ENCODE measurements at places on chromosomes 4 and X.

DNA sequence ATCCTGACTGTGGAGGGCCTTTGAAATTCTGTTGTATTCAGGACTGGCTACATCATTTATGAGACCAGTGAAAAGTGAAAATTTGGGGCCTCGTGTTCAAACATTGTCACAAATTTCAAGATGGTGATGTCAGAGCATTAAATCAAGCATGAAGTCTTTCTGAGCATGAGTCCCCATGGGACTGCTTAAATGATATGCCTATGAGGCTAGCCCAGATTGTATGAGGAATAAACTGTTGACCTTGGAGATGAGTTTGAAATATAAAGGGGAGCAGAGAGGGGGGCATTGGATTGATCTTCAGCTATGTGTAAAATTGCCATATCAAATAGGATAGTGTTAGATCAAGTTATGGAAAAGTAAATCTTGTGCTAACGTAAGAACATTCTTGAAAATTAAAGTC is 230.0 kb downstream of the SPANXN3 start:
- DNase-seq = no peak

- DNase-seq = no peak
Observed at GRCh38 chr4:187469627-187470026, 525.9 kb upstream of the ZFP42 start.

- no peak for DNase-seq
Observed at GRCh38 chr4:31204874-31205273, 484.7 kb downstream of the PCDH7 start.

DNA sequence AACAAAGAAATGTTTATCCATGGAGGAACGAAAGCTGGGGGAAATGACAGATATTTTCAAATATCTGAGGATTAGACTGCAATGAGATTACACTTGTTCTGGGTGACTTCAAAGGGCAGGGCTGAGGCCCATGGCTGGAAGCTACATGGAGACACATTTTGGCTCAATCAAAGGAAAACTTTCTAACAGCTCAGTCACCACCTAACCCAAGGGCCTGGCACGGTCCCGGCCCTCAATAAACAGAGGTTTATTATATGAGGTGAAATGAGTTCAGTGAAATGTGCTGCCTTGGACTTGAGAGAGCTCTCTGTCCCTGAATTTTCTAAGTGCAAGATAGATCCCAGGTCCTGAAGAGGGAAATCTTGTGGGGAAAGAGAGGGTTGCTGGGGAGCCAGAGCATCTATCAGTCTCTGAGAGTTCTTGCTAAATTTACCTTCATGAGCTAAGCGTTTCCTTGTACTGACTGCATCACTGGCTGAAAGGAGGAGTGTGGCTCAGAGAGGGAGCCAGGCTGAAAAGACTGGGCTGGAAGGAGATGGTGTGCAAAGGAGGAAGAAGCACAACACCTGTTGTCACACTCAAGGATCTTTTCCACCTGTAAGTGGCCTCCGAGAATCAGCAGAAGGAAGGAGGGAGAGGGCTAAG is 2.0 kb upstream of the RIPPLY1 start:
- no peak for DNase-seq

GRCh38 chr4:135434936-135435335 is 1233.3 kb upstream of the PABPC4L start:
- peak; percentile 8 for DNase-seq

DNA sequence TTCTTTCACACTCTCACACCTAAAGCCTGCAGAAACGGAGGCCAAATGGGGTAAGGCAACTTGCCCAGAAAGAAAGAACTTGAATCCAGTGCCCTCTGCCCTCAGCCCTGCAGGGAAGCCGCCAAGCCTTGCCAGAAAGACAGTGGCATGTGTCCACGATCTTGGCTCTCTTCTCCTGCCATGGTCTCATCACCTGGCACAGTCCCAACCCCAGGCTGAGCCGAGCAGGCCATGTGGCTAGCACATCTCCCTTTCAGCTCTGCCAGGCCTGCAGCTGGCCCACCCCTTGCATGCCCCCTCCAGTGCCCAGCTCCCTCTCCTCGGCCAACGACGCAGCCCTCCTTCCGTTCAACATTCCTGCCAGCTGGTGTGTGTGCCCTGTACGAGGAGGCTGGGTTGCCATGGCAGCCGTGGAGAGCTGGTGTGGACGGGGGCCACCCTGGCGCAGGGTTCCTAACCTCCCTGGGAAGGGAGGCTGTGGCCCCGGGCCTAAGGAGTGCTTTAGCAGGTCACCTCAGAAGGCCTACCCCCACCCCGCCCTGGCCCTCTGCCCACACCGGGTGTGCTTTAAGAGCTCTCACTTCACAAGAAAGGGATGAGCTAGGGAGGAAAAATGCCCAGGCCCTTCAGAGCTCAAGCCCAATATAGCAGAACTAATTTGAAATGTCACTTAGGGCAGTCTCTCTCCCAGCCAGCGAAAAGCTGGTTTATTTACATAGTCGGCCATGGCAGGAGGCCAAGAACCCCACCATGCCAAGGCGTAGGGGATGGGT is 73.0 kb upstream of the PJA1 start:
- DNase-seq = no peak

DNA sequence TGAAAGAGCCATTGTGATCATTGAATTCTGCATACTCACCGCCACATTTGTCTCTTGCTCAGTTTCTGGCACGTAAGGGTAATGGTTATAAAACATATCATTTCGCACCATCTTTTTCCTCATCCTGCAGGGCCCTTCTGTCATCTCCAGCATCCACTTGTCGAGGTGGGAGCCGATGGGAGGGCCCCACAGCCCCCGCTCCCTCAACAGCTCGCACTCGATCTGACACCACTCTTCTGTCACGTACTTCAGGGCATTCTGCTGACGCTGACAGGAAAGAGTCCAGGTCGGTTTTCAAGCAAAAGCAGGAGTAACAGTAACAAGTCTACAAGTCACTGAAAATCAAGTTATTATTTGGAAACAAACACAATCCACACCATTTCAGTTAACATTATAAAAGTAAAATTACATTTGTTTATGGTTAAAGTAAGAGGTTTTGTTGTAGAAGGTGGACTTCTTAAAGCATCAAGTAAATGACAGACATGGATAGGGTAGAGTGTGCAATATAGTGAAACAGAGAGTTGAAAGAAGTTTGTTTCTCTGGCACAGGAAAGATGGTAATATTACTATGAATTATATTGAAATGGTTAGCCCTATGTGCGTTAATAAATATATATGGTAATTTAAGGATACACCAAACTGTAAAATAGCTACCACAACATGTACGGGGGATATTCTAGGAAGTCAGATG is 150.6 kb downstream of the CDS1 start:
- no peak for DNase-seq

GRCh38 chr4:180560896-180561295 is 1682.3 kb upstream of the TENM3 start:
- peak; percentile 27 for DNase-seq

- DNase-seq = no peak
Observed at GRCh38 chrX:9927698-9928482, 39.3 kb upstream of the CLDN34 start.

DNA sequence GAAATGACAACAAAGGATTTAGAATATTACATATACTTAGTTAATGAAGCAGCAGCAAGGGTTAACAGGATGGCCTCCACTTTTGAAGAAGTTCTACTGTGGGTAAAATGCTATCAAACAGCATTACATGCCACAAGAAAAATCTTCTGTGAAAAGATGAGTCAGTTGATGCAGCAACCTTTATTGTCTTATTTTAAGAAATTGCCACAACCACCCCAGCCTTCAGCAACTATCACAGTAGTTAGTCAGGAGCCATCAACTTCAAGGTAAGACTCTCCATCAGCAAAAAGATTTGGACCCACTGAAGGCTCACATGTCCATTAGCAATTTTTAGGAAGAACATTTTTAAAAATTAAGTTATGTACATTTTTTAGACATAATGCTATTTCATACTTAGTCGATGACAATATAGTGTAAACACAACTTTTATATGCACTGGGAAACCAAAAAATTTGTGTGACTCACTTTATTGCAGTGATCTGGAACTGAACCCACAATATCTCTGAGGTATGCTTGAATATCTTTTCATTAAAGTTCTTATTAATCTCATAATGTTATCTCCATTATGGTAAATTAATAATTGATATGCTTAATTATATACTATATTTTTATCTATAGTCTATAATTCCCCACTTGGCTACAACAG is 81.2 kb downstream of the SPCS3 start:
- peak; percentile 87 for DNase-seq

- no peak for DNase-seq
Observed at GRCh38 chr4:80207172-80207583, 9.9 kb downstream of the PRDM8 start.

DNA sequence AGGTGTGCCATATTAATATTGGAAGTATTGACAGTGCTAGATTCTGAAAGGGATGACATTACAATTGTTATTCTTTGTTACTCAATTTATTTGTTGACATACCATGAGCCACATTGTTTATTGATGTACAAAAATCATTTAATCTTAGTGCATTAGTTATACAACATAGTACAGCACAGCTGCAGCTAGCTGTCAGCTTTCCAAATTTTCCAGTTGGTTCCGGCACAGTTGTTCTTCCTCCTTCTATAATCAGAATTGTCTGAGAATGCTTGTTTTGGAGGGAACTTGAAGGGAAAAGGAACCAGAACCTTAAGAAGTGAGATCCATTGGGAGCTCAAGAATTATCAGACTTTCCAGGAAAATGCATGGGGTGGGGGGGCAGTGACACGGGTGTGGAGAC is 281.4 kb downstream of the ZIC3 start:
- no peak for DNase-seq

DNA sequence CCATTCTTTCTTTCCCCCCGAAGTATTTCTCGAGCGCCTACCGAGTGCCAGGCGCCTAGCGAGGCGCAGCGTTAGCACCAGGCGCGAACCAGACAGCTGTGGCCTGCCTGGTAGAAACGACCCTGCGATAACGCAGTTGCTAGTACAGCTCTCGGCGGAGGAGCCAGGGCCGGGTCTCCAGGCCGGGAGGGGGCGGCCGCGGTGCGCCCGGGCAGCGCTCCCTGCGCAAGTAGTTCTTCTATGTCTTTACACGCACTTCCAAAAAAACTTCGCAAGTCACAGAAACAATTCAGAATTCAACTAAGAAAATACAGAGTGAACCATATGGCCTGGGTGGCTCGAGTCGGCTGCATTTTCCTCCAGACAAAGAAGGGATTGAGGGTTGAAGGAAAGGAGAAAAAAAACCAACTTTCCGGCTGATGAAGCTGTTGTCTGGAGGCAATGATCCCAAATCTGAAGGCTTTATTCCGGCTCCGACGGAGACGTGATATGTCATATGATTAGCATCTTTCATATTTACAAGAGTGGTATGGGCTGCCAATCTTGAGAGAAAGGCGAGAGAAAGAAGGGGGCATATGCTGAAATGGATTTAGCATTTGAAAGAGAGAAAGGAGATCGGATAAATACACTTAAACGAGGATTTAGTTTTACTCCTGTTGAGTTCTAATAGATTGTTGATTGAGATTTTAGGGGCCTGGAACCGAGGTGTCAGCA is 7.2 kb upstream of the NEUROG2 start:
- peak; percentile 28 for DNase-seq

DNA sequence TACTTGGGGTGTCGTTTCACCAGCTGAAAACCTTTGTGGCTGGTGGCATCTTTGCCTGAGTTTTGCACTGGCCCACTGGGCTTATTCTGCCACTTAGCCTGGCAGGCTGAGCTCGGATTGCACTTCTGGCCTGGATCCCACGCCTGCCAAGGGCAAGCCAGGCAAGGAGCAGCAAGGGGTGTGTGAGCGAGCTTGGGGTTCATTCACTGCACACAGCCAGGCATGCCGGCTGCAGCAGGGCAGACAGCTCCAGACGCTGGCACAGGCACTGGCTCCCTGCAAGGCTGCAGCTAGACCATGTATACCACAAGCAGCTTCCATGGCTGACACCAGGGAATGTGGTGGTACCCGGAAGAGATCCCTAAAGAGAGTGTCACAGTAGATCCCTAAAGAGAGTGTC is 476.3 kb downstream of the EPHA5 start:
- no peak for DNase-seq

DNA sequence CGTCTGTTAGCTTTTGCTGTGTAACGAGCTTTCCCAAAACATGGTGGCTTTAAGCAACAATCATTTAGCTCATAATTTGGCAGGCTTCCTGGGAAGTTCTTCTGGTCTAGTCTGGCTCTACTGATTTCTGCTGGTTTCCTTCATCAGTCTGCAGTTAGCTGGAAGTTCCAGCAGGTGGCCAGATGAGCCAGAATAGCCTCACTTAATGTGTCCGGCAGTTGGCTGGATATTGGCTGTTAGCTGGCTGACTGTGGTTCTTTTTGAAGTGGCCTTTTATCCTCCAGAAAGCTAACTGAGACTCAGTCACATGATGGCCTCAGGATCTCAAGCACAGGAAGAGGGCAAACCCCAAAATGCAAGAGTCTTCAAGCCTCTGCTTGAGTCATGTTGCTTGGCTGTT is 34.9 kb downstream of the FTHL17 start:
- DNase-seq = peak; percentile 56

DNA sequence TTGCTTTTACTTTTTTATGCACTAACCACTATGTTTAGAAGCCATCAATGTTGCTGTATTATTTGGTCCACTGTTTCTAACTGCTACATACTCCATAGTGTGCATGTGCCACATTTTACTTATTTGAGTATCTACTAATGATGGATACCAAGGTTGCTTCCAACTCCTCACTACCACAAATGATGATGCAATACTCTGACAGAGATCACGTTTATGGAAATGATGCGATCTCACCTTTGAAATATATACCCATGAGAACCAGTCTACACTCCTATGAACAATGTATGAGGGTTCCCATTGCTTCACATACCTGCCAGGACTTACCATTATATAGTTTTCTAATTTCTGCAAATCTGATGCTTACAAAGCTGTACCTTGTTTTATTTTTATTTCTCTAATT is 44.2 kb downstream of the HUWE1 start:
- no peak for DNase-seq

- no peak for DNase-seq
Observed at GRCh38 chrX:102154218-102154860, 1.4 kb downstream of the BEX5 start.

DNA sequence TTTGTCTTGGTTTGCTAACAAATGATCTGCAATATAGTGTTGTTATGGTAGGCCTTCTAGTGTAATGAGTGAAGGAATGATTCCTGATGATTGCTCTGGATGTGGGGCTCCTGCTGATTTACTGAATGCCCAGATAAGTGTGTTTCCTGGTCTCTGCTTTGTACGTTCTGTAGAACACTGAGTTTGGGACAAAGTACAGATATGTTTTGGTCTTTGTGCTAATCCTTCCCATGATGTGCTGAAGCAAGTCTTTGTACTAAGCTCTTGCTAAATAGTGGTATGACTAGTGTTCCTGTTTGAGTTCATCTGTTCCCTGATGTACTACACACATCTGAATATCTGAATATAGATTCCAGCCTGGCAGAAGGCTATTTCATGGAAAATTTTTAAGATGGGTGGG is 36.9 kb upstream of the XIAP start:
- no peak for DNase-seq

GRCh38 chrX:6777238-6778002 is 242.5 kb upstream of the VCX3A start:
- no peak for DNase-seq

Data from iris pigment epithelial cell (primary cell).